Progenitor cell of endocrine pancreas (in vitro differentiated cells): ENCODE measurements at places on chromosomes 6 and 20. TPM values are rescaled to one million over a fixed set of nuclear protein-coding genes. Genes with fewer than 3 reads are reported as not detected.

- no peak for DNase-seq
These were observed 205.6 kb downstream of the ALDH8A1 start for GRCh38 chr6:134744301-134744700.

- DNase-seq = no peak
These were observed 55.7 kb upstream of the TNFAIP3 start for GRCh38 chr6:137811121-137811915.

DNA sequence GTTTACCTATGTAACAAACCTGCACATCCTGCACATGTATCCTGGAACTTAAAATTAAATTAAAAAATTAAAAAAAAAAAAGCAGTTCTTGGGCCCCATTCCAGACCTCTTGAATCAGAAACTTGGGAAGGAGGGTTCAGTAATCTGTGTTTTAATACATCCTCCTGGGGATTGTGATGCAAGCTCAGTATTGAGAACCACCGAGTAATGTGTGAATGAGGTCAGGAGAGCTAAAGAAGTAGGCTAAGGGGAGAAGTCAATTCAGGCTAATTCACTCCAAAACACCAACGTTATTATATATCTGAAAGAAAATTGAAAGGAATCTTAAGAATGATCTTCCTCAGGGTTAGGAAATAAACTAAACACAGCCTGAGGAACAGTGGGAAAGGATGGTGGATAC, 120.4 kb downstream of the RNF144B start:
- no peak for DNase-seq

GRCh38 chr6:20633566-20634340, 99.5 kb downstream of the CDKAL1 start:
- DNase-seq = no peak

SLC35D3 gene
- 0.13 TPM in 1 of 2 replicates, not detected in the other for total RNA-seq

DNA sequence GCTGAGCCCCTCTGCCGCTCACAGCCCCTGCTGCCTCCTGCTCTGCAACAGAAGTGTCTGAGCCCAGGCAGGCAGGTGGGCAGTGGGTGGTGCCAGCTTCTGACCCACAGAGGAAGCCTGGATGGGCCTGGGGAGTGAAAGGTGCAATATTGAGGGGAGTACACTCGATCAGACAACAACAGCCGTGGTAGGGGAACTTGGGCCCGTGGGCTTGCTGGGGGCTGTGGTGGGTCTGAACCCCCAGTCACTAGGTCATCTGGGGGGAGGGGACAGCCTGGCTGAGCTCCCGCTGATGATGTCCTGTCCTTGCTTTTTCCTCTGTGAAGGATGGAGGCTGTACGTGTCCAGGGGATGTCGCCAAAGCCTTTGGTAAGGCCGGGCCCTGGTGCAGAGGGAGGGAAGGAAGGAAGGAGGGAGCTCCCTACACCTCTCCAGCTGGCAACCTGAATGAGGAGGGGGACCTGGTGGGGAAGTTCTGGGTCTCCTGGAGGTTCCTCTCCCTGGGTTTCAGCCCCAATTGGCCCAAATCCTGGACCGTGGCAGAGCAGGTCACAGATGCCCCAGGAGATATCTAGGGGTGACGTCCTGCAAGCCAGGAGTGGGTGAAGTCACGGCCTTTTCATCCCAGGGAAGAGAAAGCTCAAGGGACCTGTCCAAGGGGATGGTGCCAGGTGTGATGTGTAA, 47.2 kb downstream of the GMPR start:
- DNase-seq = no peak

DNA sequence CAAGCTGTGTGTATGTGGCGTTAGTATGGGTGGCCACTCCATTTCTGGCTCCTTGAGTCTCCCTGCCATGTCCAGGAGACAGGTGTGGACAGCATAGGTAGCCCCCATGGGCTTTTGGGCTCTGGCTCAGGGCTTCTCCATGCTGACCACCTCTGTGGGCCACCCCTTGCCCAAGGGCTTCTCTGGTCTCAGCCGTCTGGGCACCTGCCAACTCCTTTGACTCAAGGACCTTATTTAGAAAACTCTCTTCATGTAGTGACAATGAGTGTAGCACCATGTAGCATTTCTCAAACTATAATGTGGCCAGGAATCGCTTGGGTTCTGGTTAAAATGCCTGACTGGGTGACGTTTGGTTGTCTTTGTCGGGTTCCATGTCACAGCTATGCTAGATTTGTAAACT, 5.1 kb upstream of the GTSF1L start:
- DNase-seq = no peak

GRM1 gene
- 0.40 and 0.41 TPM in 2 replicates for total RNA-seq

GRCh38 chr6:64280569-64280968, 645.0 kb downstream of the PHF3 start:
- peak; percentile 14 for DNase-seq

DNA sequence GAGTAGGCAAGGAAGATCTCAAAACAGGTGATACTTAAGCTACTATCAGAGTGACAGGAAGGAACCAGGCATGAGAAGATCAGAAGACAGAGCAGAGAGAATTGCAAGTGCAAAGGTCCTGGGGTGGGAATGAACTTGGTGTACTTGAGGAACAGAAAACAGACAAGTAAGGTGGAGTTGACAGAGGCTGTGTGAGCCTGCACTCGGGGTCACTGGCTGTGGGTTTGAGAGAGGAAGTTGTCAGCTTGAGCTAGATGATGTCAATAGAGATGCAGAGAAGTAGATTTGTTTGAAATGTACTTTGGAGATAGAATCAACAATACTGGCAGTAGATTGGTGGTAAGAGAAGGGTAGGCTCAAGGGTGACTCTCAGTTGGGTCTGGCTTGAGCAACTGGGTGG, 209.5 kb downstream of the CLIC5 start:
- no peak for DNase-seq

NKAIN2 gene
- 2.5 and 3.1 TPM in 2 replicates for total RNA-seq

GRCh38 chr6:122202576-122203137, 196.8 kb upstream of the HSF2 start:
- no peak for DNase-seq

GRCh38 chr6:137045222-137045789, 541 bp upstream of the IL20RA start:
- DNase-seq = no peak

DNA sequence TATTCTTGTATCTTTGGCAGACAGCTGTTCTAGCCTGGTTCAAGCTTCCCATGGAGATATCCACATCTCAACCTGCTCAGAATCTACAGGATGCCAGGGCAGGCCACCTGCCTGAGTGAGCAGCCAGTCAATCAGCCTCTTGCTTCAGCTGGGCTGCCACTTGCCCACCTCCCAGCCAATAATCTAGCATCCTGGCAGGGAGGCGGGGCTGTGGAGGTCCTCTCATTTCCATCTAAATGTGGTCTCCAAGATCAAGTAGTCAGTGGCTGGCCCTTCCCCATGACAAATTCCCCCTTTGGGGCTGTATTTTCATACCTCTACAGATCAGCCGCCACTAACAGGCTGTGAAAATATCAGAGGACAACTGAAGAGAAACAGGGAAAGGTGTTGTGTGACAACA, 33.0 kb upstream of the SPDEF start:
- no peak for DNase-seq
